ENCODE measurements at places on chromosomes 13 and 19.

DNA sequence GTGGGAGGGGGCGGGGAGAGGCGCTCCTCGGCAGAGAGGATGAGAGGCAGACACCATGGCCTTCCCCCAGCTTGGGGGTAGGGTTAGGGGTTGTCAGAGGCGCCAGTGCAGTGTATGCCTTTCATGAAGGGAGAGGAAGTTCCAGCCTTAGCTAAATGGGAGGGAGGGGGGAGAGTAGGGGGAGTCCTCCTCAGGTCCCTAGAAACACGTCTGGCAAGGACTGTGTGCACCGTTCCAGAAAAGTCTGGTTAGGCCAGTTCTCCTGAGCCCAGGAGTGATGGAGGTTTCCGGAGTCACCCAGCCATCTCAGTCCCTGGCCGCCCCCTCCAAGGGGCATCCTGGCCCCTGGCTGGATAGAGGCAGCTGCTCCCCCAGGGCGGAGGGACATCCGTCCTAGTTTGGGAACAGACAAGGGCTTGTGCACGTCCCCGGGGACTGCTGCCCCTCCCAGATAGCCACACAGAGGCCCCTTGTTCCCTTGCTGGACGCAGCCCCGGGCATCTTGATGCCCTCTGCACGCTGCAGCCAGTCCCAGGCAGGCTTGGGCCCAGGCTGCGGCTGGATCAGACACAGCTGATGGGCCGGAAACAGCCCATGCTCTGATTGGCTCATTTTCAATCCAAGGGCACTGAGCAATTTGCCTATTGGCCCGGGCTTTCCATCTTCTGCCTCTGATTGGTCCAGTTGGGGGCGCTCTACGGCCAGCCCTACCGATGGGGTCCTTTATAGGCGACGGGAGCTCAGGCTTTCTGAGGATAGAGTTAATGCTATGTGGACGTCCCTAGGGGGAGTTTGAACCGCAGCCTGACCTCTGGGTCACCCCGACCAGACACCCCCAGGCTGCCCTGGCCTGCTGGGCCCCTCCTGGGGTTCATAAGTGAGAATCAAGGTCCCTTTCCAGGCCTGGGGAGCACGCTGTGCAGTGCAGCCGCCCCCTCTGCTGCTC lies 3.8 kb downstream of the S1PR2 start:
- DNase-seq, result no peak

DNA sequence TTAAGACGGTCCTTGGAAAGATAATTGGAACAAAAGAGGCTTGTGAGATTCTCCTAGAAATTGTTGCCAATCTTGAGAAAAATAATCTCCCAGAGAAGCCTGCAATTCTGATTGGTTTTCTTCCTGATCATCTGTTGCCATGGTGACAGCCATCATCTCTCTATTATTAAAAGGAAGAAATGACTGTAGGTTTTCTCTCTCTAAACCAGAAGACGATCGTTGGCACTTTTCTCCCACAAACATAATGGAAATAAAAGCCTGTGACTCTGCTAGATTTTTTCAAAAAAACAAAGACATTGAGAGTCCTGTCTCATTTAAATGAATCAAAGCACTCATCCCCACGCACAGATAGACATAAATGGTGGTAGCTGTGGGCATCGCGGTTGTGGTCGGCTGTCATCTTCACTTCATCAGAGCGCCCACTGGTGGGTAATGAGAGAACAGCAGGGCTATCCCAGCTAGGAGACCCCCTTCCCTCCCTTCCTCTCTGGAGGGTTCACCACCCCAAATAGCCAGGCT lies 21.7 kb upstream of the CALM3 start:
- DNase-seq, result peak; percentile 23

DNA sequence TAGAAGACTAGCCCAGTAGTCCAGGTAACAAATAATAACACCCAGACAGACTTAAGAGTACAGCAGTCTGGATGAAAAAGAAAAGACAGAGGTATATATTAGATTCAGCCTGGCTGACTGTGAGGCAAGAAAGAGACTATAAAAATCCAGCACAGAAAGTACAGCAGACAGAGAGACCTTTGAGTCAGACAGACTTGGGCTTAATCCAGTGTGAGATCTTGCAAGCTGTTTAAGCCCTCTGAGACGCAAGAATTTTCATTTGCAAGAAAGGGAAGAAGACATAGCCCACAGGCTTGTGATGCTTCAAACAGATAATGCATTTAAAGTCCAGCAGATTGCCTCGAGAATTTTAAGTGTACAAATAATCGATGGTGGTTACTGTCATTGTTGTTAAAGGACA lies 471.4 kb downstream of the LIG4 start:
- no peak for DNase-seq

DNA sequence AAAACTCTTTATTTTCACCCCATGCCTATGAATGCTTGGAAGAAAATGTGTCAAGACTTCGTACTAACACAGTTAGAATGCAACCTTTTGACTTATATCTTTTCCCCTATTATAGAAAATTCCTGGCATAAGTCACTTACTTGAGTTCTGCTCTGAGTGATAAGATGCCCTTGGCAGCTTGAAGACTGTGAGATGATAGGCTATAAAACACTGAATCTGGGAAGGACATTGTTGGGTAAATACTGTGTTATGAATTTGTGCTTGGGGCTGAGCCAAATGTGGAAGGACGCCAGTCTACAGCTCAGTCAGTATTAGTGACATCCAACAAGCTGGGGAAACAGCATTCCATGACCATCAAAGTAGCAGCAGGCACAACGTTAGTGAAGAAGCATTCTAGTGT lies 368.0 kb upstream of the SGCG start:
- DNase-seq, result peak; percentile 15

DNA sequence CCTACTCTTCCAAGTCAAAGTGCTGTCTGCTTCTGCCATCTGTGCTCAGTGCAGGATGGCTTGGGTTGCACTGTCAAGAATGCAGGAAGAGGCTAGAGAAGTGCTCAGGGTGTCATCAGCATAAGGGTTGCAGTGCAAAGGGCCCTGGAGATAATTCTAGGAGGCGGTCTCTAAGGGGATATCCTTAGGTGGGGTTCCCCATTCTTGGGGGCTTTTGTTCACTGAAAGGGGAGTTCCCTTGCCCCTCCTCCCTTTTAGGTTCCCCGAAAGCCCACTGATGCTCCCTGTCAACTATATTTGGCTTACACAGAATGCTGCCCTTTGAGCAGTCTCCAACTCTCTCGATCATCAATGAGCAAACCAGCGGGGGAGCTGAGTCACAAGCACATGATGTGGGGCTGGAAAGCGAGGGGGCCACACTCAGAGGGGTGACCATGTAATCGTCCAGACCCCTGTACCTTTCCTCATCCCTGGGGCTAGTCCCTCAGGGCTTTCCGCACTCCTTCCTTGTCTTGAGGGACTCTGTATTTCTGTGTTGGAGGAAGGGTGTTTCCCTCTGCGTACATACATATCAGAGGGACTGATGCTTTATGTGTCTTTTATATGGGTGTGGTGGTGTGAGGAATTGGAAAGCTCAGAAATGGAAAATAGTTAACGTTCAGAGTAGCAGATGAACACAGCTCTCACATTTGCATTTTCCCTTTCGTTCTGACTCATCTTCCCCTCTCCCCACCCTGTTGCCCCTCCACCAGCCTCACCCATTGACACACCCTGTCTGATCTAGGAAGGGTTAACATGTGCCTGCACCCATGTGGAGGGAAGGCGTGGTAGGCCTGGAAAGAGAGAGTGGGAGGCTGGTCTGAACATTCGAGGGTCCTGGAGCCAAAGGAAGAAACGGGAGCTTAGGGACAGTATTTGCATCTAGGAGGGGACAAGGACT lies 6.7 kb downstream of the ZBTB32 start:
- DNase-seq, result no peak

- DNase-seq, result no peak
Measured at GRCh38 chr19:50047671-50048070, 21.9 kb downstream of the ZNF473 start.

DNA sequence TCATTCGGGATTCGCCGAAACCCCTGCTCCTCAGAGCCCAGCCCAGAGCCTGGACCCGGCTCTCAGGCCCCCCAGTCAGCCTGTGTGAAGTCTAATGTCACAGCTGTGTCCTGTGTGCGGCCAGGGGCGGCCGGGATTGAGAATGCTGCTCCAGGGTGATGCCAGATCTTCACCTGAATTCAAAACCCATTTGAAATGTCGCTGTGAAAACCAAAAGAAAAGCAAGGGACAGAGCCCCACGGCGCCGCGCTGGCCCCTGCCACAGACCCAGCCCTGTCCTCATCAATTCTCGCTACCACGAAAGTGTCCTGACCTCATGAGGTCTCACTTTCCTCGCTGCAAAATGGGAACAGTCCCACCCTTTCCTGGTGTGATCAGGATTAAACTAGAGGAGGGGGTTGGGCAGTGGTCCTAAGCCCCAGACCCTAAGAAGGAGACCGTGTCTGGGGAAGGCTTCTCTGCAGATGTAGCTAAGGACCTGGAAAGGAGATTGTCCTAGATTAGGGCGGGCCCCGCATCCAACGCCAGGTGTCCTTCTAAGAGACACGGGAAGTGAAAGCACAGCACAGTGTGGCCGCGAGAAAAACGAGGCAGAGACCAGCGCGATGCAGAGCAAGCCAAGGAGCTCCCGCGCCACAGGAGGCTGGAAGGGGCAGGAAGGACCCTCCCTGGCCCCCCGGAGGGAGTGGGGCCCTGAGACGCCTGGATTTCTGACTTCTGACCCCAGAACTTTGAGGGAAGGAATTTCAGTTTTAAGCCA lies 34.0 kb upstream of the SPACA7 start:
- no peak for DNase-seq

DNA sequence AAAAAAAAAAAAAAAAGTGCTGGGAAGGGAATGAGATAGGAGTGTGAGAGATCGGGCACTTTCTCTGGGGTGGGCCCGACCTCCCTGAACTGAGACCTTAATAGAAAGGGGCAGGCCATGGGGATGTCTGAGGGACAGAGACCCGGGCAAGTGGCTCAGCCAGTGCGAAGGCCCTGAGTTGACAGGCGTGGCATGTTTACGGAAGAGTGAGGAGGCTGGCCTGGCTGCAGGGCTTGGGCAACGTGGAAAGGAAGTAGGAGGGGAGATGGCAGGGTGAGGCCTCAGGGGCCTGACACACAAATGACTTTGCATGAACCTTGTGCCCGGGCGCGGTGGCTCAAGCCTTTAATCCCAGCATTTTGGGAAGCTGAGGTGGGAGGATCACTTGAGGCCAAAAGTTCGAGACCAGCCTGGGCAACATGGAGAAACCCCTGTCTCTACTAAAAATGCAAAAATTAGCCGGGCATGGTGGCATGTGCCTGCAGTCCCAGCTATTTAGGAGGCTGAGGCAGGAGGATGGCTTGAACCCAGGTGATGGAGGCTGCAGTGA lies 13.9 kb downstream of the FCHO1 start:
- DNase-seq, result no peak

- no peak for DNase-seq
Measured at GRCh38 chr13:45861322-45861721, 9.8 kb upstream of the SIAH3 start.

DNA sequence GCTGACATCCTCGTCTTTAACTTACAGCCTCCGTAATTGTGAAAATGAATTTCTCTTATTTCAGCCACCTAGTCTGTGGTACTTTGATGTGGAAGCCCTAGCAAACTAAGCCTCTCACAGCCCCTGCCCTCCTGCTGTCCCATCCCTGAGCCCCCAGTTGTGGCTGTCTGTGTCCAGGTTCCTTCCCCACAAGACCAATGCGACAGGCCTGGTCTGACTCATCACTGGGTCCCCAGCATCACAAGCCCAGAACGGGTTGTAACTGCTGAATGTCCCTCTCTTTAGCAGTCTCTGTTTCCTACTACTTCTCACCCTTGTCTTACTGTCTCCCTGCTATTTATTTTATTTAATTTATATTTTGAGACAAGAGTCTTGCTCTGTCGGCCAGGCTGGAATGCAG lies 5.7 kb downstream of the POU2F2 start:
- no peak for DNase-seq

- no peak for DNase-seq
Measured at GRCh38 chr19:30924670-30925069, 424.6 kb downstream of the TSHZ3 start.

- no peak for DNase-seq
Measured at GRCh38 chr13:109764045-109764444, 22.3 kb downstream of the IRS2 start.

GRCh38 chr13:51006067-51006845 lies 96.7 kb downstream of the RNASEH2B start:
- DNase-seq, result peak; percentile 31

GRCh38 chr13:82224806-82225205 lies 1657.5 kb downstream of the SLITRK1 start:
- no peak for DNase-seq

DNA sequence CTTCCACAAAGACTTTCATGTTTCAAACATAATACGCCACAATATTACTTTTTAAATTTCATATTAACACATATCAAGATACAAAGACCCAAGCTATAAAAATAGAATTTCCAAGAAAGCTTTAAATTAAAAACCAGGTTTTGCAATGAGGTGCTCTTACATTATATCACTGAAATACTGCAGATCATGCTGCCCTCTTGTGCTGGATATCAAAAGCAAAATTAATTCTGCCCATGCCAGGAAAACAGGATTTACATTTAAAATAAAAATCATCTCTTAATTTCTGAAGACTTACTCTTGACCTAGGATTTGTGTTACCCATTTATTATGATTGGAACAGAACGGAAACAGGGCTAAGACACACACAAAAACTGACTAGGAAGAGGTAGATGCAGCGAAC lies 145.0 kb downstream of the ABCC4 start:
- DNase-seq, result peak; percentile 68

GRCh38 chr19:17391371-17392151 lies 2.4 kb downstream of the CCDC194 start:
- no peak for DNase-seq
